Activated T-helper 1 cell treated with anti-CD3 and anti-CD28 coated beads, Interleukin-2, amount 50 U/mL, for 16 hours (primary cell): ENCODE measurements at places on chromosomes 2 and 18.

- DNase-seq: no peak
These were observed 8.6 kb upstream of the CRYBA2 start for GRCh38 chr2:219001577-219002394.

DNA sequence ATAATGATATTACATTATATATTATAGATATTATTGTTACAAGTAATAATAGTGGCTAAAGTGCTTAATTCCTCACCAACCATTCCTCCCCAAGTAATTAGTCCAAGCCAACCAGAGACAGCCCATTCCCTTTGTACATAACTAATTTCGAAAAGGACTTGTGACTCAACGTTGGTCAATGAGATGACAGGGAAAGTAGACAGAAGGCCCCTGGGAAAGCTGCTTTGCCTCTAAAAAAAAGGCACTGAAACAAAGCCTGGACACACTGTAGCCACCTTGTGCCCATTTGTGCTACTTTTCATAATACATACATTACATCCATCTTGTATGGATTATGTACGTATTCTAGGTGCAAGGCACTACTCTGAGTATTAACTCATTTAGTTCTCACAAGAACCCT is 28.8 kb downstream of the COLEC12 start:
- DNase-seq: no peak

DNA sequence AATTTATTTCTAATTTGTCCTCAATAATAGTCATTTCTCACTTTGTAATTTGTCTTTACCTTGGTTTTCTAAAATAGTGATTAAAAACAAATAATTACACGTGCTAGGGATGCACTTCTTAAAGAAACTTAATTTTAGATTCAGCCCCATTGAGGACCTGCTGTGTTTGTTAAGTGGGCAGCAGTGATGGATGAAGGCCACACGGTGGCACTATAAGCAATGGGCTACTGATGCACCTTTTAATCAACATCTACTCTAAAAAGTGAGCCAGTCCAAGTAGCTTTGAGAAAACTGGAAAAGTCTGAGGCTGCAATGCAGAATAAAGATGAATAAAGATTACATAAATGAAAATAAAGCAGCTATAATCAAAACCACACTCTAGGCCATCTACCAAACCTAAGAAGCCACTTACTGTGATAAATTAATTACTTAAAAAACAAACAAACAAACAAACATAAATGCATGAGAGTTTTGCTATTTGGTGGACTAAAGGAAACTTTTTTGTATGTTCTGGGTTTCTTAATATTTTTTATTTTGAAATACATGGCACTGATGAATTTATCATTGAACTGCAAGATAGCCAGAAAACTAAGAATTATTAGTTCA is 89.3 kb downstream of the PDE11A start:
- DNase-seq: no peak

DNA sequence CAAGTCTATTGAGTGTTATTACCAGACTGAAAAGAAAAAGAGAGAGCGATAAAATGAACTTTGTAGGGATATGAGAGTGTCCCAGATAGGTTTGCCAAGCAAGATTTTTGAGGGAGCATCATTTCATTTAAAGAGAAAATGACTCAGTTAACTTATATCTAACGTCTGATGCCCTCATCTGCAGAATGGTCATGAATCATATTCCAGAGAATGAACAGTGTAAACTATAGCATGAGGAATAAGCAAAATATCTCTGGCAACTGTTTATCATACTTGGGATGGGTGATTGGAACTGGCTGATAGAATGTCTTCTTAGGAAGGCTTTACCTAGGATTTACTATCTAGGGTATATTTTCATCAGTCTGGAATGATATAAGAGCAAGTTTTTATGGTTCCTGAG is 289.4 kb downstream of the CMPK2 start:
- no peak for DNase-seq

DNA sequence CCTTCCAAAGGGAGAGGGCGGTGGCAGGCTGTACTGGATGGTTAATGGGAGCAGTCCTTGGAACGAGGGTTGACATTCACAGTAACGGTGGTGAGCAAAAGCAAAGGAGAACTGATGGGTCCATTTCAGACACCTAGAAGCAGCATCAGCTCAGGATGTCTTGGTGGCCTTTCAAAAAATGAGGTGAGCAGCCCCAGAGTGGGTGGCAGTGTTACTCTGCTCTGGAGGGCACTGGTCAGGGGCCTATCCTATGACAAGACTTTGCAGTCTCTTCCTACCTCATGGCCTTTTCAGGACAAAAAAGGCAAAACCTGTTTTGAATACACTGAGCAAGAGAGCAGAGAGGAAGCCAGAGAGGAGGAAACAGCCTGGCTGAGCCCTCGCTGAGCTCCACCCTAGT is 23.5 kb downstream of the CAPN14 start:
- DNase-seq: no peak

- no peak for DNase-seq
These were observed 9.1 kb downstream of the MARCHF4 start for GRCh38 chr2:216363221-216363620.

GRCh38 chr2:206056286-206056685 is 29.7 kb downstream of the INO80D start:
- no peak for DNase-seq

GRCh38 chr18:49893036-49893435 is 79.7 kb upstream of the ACAA2 start:
- DNase-seq: no peak

GRCh38 chr2:43314299-43314927 is 88.0 kb upstream of the ZFP36L2 start:
- DNase-seq: no peak
